Cortex of kidney (tissue), 1 donor: ENCODE measurements at places on chromosomes 12 and 14.

- no peak for DNase-seq
Measured at GRCh38 chr12:132450418-132451171, 39.4 kb upstream of the FBRSL1 start.

DNA sequence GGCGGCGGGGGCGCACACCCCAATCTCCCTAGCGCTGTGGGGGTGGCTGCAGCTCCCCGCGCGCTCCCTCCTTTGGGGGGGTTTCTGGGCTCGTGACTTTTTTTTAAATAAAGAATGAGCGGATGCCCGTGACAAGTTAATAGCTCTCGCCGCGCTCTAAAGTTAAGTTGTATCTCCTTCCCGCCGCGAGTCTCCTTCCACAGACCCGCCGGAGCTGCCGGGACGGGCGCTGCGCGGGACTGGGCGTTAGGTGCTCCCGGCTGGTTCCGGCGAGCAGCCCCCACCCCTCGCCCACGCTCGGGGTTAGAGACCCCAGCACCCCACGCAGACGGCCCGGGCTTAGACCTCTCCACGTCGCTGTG, 82.6 kb upstream of the HMGA2 start:
- no peak for DNase-seq

- no peak for DNase-seq
Measured at GRCh38 chr12:3251691-3252090, 174.5 kb downstream of the TSPAN9 start.

GRCh38 chr12:46049665-46050064, 59.3 kb upstream of the SCAF11 start:
- DNase-seq: no peak
